ENCODE measurements at places on chromosomes 5 and 9. TPM values are rescaled to one million over a fixed set of nuclear protein-coding genes. Genes with fewer than 3 reads are reported as not detected.

Gene FAM78A
- total RNA-seq: 1.1 TPM

Gene SPAAR
- not detected for total RNA-seq

Gene OTULINL
- total RNA-seq: 4.9 TPM

Gene GZMA
- not detected for total RNA-seq

Gene GPR21
- total RNA-seq: not detected

Gene RGS7BP
- not detected for total RNA-seq

Gene TLE1
- 77.6 TPM for total RNA-seq

Gene RANBP3L
- not detected for total RNA-seq

Gene MYOT
- total RNA-seq: not detected
